ENCODE measurements at places on chromosomes 2 and 18.

DNA sequence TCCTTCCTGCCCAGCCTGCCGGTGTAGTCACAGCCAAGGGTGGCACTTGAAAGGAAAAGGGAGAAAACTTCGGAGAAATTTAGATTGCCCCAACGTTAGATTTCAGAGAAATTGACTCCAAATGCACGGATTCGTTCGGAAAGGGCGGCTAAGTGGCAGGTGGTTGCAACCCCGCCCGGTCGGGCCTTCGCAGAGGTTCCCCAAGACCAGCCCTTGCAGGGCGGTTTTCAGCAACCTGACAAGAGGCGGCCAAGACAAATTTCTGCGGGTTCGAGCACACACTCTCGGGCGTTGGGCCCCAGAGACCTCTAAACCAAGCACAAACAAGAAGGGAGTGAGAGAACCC lies 4.8 kb downstream of the ONECUT2 start:
- DNase-seq: no peak

GRCh38 chr2:70793450-70793849 lies 3.0 kb upstream of the FIGLA start:
- no peak for DNase-seq

DNA sequence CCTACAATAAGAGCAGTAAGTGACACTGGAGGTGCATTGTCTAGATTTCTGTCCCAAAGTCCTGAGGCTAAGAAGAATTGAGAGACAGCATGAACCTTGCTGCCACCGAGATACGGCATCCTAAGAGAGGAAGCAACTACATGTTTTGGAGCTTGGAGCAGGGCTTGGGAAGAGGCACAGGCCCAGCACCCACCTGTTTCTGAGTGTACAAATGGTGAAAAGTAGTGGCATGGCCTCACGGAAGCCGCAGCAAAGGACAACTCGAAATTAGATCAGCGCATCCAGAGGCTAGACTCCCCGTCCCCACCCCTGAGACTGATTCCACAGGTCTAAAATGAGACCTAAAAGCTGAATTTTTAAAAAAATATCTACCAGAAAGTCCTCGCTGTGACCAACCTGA lies 127.5 kb downstream of the PTGR3 start:
- DNase-seq: no peak

DNA sequence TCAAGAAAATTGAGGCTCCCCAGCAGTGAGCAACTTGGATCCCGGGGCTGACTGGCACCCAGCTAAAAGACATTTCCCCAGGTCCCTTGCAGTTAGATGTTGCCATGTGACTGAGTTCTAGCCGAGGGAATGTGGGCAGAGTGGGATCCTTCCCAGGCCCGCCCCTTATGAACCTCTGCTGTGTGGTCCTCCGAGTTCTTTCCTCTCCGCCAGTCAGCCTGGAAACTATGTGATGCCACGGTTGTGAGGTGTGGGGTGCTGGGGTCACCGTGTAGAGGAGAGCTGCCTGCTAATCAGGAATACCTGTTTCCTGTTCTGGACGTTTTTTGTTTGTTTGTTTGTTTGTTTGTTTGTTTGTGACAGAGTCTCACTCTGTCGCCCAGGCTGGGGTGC lies 45.5 kb downstream of the TMEM37 start:
- no peak for DNase-seq

- no peak for DNase-seq
Observed at GRCh38 chr18:36769611-36770314, 59.0 kb downstream of the TPGS2 start.

- no peak for DNase-seq
Observed at GRCh38 chr18:13442451-13442850, 223.9 kb downstream of the LDLRAD4 start.

GRCh38 chr2:36369163-36369562 lies 13.6 kb downstream of the CRIM1 start:
- no peak for DNase-seq

GRCh38 chr18:54717673-54718407 lies 110.4 kb upstream of the RAB27B start:
- DNase-seq: no peak

DNA sequence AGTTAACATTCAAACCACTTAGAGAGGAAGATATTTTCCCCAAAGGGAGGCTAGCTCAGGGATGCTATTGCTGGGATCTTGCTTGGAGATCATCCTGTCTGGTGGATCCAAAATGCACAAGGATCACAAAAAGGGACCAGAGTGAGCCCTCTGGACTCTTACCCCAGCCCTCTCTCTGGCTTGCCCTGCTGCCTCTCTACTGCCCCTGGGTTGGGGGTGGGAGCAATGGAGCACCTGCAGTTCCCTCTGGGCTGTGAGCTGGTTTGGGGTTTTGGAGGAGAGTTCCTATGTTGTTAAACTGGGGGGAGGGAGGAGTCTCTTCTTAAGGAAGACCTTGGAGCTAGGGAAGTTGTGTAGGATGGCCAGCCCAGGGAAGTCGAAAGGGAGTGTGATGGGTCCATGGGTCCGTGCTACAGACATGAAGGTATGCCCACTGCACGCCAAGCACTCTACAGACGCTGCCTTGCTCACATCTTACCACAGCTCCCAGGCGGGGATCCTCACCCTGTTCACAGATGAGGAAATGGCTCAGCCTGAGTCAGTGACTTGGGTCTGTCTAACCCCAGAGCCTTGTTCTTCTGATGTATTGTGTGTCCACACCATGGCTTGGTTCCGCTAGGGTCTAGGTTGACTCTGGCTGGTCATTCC lies 3.8 kb downstream of the LBH start:
- no peak for DNase-seq

- DNase-seq: peak; percentile 78
Observed at GRCh38 chr2:38665854-38666555, at the start of gene GALM. TSS of gene GALM (plus strand) at chr2:38666114. CDS start at chr2:38666162, 48 bp downstream.

DNA sequence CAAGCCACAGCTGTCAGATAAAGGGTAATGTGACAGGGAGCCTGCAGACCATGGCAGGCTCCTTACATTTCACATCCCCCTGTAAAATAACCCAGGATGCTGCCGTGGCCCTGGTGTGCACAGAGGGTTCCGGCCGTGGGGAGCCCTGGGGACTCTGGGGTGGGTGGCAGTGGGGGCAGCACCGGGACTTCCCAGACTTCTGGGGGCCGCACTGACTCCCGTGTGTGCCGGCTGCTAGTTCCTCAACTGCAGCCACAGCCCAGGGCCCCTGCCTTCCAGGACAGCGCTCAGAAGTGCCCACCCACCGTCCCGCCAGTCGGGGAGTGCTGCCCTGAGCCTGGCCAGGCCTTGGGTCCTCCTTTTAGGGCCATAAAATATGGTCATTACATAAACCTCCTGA lies 56.5 kb downstream of the CIB4 start:
- no peak for DNase-seq

GRCh38 chr2:207254591-207255464 lies 89.1 kb upstream of the KLF7 start:
- DNase-seq: no peak

DNA sequence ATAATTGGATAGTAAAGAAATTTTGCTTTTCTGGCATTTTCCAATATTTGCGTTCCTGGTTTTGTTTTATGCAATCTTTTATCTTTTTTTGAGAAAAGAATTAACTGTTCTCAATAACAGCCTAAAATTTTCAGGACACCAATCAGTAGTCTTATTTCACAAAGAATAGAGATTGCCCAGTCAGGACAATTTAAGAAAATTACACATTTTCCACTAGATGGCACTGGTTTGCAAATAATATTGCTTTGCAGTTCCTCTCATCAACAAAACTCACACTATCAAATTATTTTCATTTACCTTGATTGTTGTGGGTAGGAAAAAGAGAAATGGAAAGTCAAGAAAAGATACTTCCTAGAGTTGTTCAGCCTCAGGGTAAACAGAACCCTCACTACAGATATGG lies 2.4 kb upstream of the RBM45 start:
- no peak for DNase-seq

- DNase-seq: no peak
Observed at GRCh38 chr2:32671885-32672533, 44.2 kb downstream of the TTC27 start.

DNA sequence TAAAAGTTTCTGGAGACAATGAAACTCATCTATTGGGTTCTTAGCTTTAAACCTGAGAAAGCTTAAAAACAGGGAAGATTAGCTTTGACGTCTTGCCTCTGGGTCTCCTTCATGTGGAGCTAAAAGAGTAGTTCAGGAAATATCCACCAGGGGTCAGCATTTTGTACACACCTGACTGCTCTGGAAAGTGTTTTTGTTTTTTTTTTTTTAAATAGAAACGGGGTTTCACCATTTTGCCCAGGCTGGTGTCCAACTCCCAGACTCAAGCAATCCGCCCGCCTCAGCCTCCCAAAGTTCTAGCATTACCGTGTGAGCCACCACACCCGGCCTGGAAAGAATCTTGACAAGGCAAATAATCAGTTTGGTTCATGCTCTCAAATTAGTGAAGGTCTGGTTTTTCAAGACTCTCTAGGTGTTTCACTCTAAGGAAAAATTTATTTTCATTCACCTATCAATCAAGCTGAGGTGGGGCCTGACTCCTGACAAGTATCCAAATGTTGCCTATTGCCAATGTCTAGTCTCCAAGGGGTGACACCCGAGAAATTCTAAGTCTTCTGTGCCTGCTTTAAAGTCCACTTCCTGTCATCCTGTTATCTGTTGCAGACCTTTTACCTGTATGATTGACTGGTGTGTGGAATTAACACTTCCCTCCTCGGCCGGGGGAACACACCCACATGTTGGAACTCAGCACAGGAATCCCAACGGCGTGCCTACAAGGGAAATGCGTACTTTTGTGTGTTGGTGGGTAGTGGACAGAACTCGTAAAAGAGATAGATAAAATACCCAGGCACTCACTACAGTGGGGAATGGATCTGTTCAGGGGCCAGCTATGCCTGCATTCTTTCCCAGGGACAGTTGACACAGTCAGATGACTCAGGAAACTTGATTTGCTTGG lies 11.3 kb downstream of the IL1RN start:
- peak; percentile 19 for DNase-seq
